ENCODE measurements at places on chromosomes 5 and 9.

GRCh38 chr9:107158321-107158720 is 124.8 kb upstream of the RAD23B start:
- peak; percentile 52 for DNase-seq

- peak; percentile 50 for DNase-seq
Measured at GRCh38 chr5:16690243-16690852, 73.6 kb upstream of the RETREG1 start.

DNA sequence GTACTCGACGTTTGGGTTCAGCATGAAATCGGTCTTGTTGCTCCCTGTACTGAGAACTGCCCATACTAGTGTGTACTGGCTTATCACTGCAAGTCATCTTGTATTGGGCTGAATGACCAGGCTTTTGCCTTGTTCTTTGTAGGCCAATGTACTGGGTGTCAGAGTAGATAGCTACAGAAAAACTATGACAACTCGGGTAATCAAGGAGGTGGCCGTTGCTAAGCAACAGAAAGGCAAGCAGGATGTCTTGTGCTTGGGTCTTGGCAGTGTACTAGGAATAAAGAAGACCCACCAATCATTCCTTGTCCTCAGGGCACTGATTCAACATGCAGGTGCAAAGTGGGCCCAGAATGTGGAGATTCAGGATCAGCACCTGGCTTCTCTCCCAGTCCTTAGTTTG is 11.9 kb upstream of the SHISAL2B start:
- DNase-seq, result no peak

DNA sequence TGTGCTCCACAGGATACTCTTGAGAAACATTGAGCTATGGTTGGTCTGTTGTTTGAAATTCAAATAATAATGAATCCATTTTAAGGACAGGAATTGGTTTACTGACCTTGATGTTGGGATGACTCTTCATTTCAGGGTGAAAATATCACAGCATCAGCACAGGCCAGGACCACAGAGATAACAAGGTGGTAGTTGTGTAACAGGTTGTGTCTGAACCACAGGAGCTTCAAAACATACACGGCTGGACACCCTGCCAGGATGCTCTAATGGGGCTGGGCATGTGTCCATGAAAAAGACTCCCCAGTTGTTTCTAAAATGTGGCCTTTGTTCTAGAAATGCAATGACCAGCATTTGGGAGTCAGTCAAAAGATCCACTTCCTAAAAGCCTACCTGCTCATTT is 69.8 kb downstream of the ACO1 start:
- DNase-seq, result no peak

GRCh38 chr5:133252133-133252480 is 200.3 kb downstream of the HSPA4 start:
- DNase-seq, result no peak

DNA sequence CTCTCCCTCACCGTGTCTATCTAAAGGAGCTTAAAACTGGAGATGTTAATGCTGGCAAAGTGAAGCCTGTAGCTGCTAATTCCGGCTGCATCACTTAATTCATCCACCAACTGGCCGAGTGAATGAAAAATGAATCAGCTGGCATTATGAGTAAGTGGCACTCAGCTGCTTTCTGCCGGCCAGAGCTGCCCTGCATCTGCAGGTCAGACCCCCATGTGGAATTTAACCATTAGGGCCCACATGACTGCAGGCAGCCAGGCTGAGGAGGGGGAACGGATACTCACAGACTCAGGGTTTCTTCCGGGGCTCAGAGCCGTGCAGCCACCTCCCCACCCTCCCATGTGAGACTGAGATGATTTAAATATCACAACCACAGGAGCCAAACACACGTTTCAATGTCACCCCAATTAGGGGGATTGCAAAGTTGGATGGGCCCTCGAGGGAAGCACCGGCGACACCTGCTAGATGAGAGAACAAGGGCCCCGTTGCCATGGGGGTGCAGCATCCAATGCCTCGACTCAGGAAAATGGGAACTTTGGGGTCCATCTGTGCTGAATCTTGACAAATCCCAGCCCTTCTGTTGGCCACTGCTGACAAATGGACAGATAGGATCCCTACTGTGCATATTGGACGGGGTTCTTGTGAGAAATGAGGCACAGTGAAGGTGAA is 115.6 kb upstream of the ALDH1B1 start:
- no peak for DNase-seq

GRCh38 chr5:8070138-8070537 is 201.2 kb downstream of the MTRR start:
- DNase-seq, result no peak

DNA sequence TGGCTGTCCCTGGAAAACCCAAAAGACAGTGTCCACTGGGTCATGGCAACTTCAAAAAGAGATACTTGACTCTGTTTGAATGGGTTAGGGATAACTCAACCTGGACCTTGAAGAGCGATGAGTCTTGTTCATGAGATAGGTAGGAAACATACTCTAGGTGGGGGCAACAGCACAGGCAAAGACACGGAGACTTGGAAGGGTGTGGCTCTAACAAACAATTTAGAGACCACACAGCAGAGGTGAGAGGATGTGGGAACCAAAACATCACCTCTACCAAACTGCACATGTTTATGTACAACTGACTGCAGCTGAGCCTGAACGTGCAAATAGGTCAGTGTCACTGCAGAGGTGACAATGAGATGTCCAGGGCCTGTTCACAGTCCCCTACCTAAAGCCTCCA is 247.7 kb upstream of the ADRA1B start:
- DNase-seq, result no peak

DNA sequence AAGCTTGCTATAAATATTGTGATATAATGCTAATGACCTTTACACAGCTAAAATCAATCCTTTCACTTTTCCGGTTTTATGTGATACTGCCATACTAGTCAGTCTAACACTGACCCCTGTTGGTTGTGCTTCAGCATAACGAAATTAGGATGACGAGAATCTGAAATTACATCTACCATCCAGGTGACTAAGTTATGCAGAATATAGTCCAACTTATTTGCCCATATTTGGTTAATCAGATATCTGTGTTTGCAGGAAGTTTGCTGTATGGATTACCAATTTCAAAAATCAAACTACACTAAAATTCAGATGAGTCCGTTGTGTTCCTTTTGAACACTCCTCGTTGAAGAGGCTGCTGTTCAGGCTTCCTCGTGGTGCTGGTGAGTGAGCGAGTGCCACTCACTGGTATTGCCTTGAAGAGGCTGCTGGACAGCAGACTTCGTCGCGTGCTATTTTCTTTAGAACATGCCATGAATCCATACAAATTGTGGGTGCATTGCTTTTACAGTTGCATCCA is 32.5 kb downstream of the TENT4A start:
- no peak for DNase-seq

DNA sequence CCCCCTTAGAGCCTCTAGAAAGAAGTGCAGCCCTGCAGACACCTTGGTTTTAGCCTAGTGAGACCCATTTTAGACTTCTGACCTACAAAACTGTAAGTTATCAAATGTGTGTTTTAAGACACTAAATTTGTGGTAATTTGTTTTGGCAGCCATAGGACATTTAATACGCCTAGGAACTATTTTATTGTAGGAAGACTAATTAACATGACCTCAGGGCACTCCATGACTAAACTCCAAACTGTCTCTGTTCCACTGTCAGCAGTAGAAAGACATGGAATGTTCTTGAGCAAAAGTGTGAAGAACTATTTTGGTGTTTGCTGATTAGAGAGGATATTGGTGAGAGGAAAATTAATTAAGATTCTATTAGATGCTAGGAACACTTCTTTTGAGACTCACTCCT is 4.1 kb upstream of the APC start:
- DNase-seq, result no peak

- no peak for DNase-seq
Measured at GRCh38 chr5:68200288-68200687, 15.3 kb upstream of the PIK3R1 start.

GRCh38 chr5:32383586-32383985 is 61.0 kb downstream of the ZFR start:
- DNase-seq, result no peak

DNA sequence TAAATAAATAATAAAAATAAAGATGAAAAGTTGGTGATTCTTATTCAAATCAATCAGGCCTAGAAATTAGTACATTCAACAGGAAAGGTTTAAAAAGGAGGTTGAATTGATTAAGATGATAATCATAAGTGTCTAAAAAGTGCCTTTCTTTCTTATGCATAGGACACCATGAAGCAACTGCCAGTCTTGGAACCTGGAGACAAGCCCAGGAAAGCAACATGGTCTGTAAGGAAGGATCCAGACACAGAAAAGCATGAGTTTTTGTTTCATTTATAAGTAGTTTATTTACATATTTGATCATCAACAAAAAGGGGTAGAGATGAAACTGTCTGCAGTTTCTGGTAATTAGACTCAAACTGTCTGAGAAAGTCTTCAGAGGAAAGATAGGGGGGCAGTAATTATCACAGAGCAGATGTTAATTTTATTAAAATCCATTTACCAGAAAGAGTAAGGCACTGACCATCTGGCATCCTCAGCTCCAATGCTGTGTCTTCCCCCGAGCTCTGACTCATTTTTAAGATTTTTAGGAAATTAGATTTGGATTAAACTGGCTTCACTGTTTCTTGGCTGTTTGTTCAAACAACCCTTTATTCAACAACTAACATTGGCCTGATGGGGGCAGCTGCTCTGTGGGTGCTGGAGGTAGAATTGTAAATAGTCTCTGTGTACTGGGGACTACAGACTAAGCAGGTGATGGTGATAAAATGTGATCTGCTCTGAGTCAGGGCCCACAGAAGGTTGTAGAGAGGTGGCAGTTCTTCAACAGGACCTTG is 2.7 kb downstream of the RABEPK start:
- DNase-seq, result no peak

- DNase-seq, result no peak
Measured at GRCh38 chr5:68216245-68217046, 890 bp downstream of the PIK3R1 start.

DNA sequence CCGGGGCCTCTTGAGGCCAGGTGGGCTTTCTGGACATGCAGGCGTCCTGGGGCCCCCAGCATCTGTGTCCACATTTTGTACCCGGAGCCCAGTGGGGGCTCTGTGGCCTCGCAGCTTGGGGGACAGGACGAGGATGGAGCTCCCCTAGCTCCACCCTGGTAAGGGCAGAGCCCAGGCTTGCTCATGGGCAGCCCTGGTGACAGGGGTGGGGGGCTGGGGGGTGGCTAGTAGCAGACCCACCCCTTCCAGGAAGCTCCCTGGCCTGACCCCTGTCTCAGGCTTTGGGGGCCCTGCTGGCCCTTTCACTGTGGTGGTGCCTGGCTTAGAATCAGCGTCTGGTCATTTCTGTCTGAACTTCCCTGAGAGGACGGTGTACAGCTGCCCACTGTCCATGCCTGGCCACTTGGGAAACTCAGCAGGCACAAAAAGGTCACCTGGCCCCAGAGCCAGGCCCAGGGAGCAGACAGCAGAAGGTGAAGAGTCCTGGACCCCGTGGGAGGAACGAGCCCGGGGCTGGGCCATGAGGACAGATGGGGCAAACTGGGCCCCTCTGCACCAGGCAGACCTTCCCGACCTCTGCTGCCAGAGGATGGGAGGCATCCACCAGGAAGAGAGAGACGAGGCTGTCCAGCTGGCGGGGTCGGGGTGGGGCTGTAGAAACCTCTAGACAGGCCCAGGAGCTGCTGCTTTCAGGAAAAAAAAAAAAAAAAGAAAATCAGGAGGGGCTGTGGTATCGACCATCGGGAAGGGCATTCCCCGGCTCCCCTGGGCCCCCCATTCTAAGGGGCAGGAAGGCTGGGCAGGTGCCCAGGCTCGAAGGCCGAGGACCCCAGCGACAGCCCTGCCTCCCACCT is 52.8 kb downstream of the EXD3 start:
- DNase-seq, result no peak

- DNase-seq, result no peak
Measured at GRCh38 chr9:73265876-73266275, 114.2 kb downstream of the ANXA1 start.

GRCh38 chr9:89678396-89679015 is 73.7 kb downstream of the GADD45G start:
- no peak for DNase-seq

DNA sequence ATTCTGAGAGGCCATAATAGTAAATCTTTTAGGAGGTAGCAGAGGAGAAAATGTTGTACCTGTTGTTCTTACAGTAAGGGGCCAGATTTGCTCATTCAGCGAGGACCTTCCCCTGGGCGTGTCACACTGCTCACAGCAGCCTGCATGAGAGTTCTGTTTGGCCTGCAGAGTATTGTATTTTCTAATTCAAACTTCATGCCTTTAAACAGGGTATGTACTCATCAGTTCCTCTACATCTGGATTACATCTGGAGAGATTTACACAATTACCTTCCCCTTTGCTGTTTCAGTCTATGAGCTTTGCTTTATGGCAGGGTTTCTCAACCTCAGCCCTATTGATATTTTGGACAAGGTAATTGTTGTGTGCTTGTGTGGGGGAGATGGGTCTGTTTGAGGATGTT is 170.9 kb upstream of the STK32A start:
- no peak for DNase-seq

DNA sequence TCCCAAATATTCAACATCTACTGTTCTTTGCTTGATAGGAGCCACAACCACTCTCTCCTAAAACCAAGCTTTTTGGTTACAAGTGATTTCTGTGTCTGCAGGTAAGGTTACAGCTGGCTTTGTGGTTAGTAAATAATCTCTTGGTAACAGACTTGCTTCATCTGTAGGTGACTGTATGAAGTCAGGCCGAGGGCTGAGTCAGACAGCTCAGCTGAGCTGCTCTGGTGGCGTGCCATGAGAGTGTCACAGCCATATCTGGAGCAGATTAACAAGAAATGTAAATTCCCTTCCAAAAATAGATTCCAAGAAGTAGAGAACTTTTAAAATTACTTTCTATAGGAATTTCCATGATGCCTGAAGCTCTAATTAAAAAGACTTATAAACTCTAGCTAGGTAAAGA is 23.7 kb upstream of the TAS2R1 start:
- no peak for DNase-seq

DNA sequence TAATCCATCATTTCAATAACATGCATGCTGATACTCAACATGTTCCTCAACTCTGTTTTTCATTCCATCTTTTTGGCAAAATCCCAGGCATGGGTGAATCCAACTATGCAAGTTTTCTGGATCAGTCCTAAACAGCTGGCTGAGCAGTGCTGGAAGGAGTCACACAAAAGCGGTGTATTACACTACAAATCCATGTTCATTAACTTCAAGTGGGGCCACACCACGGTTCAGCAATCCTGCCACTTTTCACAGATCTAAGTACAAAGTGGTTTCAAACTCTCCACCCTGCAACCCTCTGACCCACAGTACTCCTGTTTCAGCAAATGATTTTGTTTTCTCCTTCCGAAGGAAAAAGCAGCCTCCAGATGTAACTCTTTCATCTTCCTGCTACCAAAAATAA is 222.5 kb downstream of the EPB41L4A start:
- no peak for DNase-seq

GRCh38 chr9:82108941-82109340 is 120.4 kb downstream of the SPATA31D1 start:
- no peak for DNase-seq

- no peak for DNase-seq
Measured at GRCh38 chr9:19102181-19102630, 498 bp downstream of the HAUS6 start.

DNA sequence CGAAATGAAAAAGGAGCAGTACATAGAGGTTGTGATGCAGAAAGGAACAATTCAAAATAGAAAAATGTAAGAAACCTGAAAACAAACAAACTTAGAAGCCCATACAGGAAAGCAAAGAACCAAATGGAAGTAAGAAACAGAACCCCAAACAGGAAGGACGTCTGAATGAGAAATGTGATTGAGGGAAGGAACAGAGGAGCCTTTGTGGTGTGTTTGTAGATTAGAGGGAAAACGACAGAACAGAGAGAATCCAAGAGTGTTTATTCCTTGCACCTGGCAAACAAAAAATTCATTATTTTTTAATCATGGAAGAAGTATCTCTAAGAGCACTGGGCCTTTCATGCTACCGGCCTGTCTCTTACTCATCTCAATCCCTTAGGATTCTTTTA is 67.8 kb upstream of the ZSWIM6 start:
- no peak for DNase-seq

- DNase-seq, result no peak
Measured at GRCh38 chr9:134702291-134702690, 60.7 kb downstream of the COL5A1 start.
